DMS153 (cell line): ENCODE measurements at places on chromosomes 12 and 14.

DNA sequence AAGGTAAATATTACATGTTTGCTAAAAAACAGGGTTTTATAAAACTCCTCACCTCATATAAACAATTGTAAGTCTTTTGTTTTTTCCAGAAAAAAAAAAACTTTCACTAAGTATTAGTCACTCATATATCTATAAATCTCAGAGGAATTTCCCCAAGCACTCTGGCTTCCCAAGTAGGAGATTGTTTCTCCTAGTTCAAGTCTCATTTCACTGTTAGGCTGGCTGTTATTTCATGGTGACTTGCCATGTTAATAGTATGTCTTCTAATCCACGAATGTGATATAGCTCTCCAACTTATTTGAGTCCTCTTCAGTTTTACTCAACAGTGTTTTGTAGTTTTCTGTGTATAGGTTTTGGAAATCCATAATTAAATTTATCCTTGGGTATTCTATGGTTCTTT is 61.6 kb downstream of the CAPZA3 start:
- DNase-seq = no peak

DNA sequence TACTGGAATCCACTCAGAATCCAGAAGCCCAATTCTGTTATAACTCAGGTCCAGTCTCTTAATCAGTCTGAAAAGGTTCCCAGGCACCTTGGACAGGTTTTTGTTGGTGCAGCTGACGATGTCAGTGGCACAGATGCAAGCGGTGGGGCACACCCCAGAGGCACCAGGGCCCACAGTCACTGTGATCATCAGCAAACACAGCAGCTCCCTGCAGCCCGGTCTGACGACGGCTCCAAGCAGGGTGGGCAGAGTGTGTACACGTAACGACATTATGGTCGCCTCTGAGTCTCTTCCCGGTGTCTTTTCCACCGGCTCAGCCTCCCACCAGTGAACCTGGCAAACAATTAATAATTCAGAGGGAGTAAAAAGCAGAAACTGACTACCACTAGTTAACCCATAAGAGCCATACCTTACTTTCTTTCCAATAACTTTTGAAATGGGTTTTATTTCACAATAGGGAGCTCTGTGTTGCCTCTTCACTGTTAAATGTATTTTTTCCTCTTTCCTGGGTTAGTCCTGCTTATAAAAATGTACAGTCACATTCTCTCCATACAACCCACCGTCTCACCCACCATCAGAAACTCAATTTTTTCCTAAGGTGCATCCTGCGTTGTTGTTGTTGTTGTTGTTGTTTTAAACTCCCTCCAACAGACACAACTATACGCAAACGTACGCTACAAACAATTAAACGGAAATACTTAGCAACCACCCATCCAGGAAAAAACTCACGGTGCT is 521 bp upstream of the PCED1B start:
- DNase-seq = no peak

DNA sequence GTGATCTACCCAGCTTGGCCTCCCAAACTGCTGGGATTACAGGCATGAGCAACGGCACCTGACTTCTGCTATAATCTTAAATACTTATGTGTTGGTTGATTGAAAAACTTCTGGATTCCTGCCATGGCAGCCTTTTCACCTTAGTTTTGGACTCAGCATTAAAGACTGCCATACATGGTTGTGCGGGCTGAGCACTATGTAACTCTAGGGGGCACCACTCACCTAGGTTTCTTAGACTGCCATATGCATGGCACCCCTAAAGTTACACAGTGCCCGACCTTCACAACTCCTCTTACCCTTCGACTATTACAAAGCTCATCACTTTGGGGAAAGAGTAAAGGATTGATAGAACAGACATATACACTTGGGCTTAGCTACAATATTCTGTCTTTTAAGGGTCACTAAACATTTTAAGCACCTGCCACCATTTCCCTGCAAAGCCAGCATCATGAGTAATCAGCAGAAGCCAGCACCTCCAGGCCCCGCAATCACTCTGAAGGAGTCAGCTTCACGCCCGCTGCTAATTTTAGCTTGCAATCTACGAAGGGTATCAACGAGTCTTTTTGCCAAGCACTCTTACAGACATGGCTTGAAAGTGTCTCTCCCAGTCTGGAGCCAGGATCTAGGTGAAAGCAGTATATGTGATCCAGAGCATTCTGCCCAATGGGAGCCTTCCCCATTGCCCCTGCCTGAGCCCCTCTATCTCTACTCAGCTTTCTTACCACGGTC is 59.8 kb downstream of the SUDS3 start:
- DNase-seq = no peak

GRCh38 chr14:104689881-104690711 is 678 bp downstream of the INF2 start:
- no peak for DNase-seq

DNA sequence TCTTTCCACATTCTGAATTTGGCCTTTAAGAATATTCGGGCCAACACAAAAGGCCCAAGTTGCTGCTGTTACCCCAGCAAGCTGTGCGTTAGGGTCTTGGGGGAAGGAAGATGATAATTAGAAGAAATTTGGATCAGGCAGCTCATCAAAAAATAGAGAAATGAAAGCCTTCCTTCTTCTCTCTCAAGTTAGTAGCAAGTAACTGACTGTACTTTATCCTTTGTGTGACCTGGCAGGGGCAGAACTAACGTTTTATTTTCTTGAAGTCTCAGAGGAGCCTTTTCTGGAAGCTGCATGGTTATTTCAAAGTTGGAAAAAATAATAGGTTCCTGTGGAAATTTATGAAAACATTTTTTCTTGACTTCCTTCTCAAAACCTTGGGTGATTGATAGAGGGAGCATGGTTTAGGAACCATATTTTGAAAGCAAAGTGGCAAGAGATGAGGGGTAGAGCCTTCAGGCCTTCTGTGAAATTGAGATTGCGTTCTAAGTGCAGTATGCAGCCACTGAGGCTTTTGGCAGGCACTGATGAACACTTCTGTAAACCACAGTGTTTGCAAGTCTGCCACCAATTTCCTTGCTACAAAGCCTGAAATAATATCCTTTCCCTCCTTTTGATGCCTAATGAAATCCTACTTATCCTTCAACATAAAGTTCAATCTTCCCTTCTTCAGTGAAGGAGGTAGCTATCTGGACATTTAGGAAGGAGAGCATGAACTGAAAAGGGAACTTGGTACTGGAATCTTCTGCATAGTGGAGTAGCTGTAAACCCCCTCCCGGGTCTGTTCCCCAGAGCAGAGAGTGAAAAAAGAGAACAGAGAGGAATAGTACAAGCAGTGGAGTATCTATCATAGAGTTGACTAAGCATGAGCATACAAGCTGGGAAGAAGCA is 123.2 kb downstream of the FGD4 start:
- no peak for DNase-seq

GRCh38 chr14:53894456-53894855 is 62.2 kb downstream of the BMP4 start:
- DNase-seq = no peak

DNA sequence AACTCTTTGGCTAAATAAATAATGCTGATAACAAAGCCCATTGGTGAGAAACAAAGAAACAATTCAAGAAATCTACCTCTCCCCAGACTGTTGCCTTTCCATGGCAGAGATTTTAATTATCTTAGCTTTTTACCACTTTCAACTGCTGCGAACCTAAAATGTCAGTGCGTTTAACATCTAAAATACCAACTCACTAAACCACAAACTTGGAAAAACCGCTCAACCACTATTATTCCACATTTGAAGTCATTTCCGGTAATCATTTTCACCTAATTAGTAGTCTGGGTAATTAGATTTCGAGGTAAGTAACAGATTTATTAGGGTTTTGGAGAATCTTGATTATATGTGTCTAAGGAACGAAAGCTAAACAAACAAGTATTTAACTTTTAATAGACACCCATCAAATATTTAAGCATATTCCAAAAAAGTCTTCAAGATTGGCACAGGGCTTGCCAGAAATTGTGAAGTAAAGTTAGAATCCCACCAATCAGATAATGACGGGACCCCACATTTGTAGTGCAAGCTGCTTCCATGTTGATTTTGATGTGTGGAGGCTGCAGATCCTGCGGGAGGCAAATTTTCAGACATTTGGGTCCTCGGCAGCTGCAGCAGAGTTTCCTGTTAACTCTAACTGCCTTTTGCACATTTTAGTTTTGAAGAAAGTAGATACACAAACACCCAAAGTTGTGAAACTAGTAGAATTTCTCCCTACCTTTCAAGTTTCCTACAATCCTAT is 4.1 kb downstream of the OTX2 start:
- DNase-seq = no peak
